H7 (cell line): ENCODE measurements at places on chromosomes 3 and 15.

DNA sequence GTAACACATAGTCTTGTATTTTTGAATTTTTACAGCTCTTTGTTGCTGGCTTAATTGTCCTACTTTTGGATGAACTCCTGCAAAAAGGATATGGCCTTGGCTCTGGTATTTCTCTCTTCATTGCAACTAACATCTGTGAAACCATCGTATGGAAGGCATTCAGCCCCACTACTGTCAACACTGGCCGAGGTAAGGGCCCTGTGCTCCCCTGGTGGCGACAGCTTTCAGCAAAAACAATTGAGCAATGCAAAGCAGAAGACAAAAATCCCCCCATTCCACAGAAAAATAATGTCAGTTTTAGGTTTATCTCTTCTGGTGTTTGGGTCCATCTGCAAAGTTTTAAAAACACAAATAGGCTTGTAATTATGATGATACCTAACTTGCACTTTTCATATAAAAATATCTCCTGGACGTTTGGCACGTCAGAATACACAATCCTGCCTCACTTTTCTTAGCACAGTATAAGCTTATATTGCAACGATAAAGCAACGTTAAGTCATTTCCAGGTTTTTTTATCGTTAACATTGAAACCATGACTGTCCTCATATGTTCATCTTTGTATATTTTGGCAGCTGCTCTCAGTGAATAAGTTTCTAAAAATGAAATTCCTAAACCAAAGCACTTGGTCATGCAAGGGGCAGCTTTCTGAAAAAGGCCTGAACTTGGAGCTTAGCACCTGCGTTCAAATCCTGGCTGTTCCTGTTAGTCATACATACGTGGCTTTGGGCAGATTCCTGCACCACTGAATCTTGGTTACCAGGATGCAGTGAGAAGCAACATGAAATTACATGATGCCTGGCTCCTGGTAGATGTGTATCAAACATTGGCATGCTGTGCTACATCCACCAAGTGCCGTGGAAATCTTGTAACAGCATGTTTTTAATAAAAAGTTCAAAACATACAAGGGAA lies 8.5 kb downstream of the SEC61A1 start:
- DNase-seq: no peak

GRCh38 chr15:51016615-51017014 lies 78.1 kb downstream of the TNFAIP8L3 start:
- DNase-seq: no peak

- no peak for DNase-seq
Observed at GRCh38 chr15:83163032-83163431, 44.6 kb downstream of the HDGFL3 start.

GRCh38 chr3:46897031-46897430 lies 19.5 kb downstream of the PTH1R start:
- no peak for DNase-seq

DNA sequence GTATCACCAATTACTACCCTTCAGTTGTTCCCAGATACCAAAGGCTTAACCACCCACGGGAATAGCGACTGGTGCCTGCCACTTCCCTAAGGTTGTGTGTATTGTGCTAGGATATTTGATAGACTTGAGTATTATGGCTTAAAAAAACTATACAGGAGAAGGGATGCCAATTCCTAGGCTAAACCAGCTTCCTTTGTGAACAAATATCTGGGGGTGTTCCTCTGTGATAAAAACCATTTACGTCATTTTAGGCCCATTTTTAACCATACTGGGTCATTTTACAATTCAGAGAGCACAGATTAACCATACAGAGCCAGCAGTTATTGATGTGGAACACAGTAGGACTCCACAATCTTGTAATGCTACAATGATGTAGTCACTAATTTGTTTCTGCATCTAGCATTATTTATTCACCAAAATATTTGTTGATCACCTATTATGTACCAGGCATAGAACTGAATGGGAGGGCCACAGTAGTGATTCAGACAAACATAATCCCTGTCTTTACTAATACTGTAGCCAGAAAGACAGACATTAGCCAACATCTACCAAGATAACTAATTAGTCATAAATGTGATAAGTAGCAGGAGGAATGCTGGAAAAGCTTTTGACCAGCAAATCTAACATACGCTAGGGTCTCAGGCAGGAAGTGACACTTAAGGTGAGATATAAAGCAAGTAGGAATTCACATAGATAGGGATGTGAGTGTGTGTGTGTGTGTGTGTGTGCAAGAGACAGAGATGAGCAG lies 184.8 kb downstream of the MECOM start:
- DNase-seq: no peak

DNA sequence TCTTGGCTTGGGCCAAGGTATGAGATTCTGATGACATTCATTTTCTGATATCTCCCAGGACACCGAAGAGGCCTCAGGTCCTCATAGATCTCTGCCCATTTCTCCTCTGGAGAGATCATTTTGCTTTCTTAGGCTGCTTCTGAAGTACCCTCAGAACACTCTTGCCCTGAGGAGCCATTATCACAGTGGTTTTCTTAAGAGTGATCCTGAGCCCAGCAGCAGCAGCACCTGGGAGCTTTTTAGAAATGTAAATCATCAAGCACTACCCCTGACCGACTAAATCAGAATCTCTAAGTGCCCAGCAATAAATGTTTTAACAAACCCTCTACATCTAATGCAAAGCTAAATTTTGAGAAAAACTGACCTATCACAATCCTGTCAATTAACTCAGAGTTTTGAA lies 40.6 kb upstream of the SLC9A9 start:
- DNase-seq: no peak

DNA sequence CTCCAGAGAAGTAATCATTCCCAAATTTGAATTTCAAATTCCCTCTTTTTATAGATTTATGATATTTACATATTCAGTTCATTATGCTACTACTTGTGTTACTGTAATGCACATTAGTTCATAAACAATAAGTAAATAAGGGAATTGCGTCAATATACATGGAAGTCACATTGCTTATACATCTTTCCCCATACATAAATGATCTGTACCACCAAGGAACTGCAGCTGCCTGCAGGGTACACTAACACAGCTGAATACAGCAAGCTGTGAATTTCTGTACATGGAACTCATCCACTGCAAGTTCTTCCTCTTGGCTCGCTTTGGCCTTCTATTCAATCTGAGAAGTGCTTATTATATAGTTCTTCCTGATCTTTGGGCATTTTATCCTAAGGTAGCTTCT lies 15.5 kb downstream of the CASR start:
- DNase-seq: no peak

- peak; percentile 56 for DNase-seq
Observed at GRCh38 chr3:42507252-42507651, 4.8 kb downstream of the VIPR1 start.

DNA sequence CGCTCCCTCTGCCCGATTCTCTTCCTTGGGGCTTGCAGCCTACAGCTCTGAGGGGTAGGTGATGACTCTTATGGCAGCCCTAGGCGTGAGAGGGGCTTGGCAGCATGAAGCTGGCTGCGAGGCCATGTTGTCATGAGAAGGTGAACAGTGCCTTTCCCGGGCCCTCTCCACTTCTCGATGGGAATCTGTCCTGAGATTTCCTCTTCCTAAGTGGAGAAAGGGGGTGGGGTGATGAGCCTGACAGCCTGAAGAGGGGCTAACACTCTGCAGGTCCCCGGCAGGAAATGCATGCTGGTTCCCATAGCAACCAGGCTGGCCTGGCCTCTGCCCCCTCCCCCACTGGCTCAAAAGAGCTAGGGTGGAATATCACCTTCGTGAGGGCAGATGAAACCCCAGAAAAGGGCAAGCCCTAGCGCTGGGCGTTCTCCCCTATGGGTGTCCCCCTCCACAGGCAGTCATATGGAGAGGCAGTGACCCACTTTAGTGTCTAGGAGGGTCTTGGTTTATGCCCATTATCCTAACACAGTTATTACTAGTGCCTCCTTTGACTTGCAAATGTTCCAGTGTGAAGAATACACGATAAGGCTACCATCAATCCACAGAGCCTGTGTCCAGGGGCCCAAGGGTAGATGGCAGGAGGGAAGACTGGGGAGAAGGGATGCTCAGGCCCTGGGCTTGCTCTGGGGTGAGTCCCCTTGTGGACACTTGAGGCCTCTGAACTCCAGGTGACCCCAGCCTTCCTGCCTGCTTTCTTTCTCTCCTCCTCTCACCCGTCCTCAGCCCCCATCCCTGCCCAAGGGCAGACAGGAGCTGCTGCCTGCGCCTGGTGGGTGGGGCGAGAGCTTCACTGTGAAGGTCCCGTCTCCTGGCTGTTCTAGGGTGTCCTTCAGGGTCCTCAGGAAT lies 13.2 kb downstream of the EPHB3 start:
- DNase-seq: peak; percentile 90

- no peak for DNase-seq
Observed at GRCh38 chr15:31502541-31503229, 176.1 kb downstream of the KLF13 start.

DNA sequence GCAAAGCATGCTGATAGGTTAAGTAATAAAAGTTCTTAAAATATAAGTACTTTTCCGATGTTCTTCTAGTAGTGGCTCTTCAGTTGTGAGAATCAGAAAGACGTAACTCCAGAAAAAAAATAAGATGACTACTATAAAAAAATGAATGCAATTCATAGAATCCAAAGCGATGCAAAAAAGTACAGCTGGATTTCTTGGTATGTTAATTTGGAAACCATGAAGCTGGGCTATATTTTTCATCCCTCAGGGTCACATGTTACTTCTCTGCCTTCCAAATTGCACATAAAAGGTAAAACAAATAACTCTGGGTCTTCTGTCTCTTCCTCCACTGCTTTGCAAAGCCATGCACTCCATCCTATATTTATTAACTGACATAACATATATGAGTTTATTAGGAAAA lies 843.9 kb upstream of the DPPA4 start:
- DNase-seq: no peak

GRCh38 chr15:97909291-97909891 lies 51.1 kb upstream of the ARRDC4 start:
- peak; percentile 72 for DNase-seq

DNA sequence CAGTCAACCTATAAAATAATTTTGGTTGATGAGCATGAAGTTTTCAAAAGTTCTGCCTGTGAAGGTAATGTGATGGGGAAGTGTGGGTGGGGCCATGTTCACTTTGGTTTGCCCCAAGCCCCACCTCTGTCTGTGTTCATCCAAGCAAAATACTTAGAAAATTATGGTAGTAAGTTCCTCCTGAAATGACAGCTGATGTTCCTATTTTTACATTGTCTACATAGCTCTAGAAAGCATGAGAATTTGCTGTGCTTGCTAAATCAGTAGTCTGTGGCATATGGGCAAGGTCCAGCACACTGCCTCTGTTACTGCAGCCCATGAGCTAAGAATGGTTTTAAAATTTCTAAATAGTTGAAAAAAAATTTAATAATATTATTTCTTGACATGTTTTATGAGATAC lies 21.9 kb upstream of the CP start:
- DNase-seq: no peak

DNA sequence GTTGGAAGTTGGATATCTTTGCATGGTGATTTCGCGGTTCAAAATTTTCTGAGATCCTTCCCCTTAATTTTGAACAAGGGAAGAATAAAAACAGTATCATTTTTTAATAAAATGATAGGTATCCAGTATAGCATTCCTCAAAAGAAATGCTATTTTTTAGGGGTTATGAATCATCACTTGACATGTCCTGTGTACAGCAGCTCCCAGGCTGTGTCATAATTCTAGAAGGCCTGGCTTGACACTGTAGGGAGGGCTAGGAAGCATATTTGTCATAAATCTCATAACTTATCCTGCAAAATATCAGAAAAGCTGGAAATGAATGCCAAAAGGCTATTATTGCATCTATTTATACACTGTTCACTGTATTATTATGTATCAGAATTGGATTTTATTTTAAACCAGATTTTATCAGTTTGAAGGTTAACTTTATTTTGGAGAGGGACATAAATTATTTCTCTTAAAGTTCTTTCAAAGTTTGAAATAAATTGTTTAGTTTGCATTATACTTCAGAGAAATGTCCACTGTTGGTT lies 539.1 kb upstream of the ROBO2 start:
- DNase-seq: no peak

DNA sequence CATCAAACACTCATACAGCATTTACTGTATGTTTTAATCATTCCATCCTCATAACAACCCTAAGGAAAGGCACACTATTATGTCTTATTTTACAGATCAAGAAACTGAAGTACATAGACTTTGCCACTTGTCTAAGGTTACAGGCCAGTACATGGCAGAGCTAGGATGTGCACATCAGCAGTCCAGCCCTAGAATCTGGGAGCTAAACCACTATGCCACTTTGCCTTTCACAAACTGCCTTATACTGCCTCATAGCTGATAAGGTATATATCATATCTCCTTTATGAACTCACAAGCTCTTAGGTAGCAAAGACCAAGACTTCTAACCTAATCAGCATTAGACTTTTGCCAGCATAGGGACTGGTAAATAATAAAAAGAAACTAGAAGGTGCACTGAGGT lies 49.1 kb downstream of the MYO9A start:
- no peak for DNase-seq

GRCh38 chr3:119632216-119632615 lies 28.2 kb downstream of the POPDC2 start:
- no peak for DNase-seq

- DNase-seq: no peak
Observed at GRCh38 chr3:186932281-186933181, 2.2 kb downstream of the ST6GAL1 start.

DNA sequence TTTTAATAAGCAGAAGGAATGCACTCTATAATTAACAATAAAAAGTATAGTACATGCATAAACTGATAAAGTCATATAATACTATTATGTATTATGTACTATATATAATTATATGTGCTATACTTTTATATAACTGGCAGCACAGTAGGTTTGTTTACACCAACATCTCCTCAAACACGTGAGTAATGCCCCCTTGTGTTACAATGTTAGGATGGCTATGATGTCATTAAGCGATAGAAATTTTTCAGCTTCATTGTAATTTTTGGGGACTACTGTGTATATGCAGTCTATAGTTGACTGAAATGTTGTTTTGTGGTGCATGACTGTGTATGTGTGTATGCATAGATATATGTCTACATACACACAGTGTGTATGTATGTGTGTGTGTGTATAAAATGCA lies 100.6 kb downstream of the SLMAP start:
- no peak for DNase-seq

DNA sequence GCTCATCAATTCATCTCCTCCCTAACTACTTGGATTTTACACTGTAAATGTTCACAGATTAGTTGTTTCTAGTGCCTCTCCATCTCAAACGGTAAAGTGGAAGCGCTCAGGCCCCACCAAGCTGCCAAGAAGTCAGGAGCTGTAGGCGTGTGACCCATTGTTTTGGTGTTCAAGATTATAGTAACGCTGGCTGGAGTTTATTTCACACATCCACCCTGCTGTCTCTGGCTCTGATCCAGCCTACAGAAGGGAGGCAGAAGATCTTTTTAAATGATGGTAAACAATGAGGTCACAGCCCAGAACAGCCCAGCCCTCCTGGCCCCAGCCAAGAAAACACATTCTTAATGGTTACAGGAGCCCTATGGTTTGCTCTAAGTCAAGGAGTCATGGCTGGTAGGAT lies 25.7 kb upstream of the GALNT15 start:
- DNase-seq: no peak

- no peak for DNase-seq
Observed at GRCh38 chr15:38186507-38186906, 66.1 kb upstream of the SPRED1 start.

- no peak for DNase-seq
Observed at GRCh38 chr3:71003511-71003910, 580.0 kb downstream of the FOXP1 start.
